ENCODE measurements at places on chromosomes 2 and 18.

DNA sequence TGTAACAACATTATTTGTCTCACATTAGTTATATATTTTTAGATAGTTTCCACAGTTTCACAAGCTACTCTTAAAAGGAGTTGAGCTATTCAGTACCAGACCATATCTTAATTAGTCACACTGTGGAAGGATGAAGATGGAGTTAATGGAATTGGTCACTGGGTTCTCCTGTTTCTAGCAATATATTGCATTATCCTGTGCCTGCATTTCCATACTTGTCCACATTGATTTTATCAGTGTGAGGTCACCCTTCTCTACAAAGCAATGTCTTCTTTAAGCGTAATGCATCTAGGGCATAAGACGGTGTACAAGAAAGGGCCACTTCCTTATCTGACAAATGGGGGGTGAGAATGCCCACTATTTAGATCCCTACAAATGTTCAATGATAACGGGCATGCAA is 216.8 kb upstream of the TANK start:
- DNase-seq = no peak

DNA sequence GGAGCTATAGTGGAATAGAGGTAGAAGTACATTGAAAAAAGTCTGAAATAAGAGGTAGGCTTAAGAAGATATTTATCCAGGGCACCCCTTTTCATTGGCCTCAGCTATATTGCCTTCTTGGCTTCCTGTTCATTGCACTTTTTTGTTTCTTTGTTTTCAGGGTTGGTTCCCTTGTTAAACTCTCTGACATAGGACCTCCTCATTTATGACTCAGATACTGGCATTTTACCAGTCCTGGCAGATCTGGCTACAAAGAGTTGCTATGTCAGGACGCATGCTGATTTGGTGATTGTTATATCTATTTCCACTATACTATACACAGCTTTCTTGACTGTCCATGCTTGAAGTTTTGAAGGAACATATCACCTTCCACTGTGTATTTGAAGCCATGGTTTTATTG is 60.0 kb downstream of the GCA start:
- DNase-seq = no peak

GRCh38 chr2:120438301-120439066 is 92.5 kb downstream of the INHBB start:
- DNase-seq = no peak

GRCh38 chr18:8162802-8163201 is 446.4 kb upstream of the RAB12 start:
- no peak for DNase-seq

DNA sequence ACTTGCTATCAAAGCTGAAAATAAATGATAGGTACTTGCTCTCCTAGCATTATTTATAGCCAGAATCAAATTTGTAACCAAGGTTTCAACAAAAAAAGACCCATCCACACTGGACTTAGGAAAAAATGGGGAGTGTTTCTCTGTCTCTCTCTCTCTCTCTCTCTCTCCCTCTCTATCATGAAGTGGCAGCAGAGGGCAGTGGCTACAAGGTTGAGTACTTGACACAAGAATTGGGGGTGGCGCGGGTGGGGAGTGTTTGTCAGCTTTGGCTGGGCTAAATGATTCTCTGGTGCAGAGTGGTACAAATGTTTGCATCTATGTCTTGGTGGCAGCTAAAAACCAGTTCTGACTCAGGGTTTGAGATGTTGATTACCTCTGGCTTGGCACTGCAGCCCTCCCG is 85.0 kb downstream of the RBM43 start:
- no peak for DNase-seq

DNA sequence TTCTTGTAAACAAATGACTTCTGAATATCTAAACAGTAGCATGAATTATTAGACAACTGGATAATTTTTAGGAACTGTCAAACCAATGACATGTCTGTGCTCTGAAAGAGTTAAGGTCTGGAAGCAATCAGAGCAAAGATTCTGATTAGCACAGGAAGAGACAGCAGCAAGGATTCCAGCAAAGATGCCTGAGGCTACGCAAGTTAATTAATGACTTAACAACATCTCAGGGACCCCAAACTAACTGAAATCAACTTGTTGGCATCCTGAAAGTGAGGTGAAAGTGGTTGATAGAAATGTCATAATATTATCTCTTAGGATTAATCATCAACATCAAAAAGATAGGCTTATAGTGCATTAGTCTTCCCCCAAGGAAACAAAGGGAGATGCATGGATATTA is 123.3 kb upstream of the TMEM200C start:
- DNase-seq = no peak

DNA sequence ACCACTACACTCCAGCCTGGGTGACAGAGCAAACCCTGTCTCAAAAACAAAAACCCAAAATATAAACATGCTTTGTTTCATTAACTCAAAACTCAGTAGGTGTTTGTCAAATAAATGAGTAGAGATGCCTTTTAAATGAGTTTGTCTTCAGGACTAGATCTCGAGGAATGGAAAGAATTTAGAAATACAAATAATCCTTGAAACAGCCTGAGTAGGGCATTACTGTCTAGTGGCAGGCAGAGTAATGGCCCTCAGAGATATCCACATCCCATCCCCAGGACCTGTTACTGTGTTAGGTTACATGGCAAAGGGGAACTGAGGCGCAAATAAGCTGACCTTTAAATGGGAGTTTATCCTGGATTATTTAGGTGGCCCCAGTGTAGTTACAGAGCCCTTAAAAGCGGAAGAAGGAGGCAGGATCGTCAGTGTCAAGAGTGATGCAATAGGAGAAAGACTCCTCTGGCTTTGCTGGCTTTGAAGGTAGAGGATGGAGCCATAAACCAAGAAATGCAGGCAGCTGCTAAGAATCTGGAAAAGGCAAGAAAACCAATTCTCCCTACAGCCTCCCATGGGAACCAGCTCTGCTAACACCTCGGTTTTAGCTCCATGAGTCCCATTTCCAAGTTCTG is 63.0 kb downstream of the CABLES1 start:
- no peak for DNase-seq

DNA sequence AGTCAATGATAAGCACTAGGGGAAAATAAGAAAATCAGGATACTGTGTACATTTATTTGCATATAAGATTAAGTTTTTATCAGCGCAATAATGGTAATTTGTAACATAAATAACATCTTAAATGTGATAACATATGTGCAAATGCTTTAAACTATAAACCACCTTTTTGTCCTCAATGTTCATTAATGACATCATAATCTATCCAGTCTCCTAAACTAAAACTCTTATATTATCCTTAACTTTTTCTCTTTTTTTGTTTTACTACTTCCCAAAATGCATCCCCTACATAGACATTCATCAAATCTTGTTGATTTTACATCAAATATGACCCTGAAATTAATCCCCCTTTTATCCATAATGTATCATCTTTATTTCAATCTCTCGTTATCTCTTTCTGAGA is 3.4 kb upstream of the RAD51AP2 start:
- no peak for DNase-seq

GRCh38 chr2:42984617-42985016 is 192.2 kb upstream of the HAAO start:
- no peak for DNase-seq

- DNase-seq = no peak
Observed at GRCh38 chr2:217404236-217404760, 544.4 kb upstream of the TNP1 start.

- no peak for DNase-seq
Observed at GRCh38 chr2:60552078-60552850, 1.2 kb downstream of the BCL11A start.

- no peak for DNase-seq
Observed at GRCh38 chr2:38454081-38454480, 77.0 kb upstream of the ATL2 start.

GRCh38 chr2:41101281-41101680 is 649.4 kb upstream of the SLC8A1 start:
- no peak for DNase-seq

- no peak for DNase-seq
Observed at GRCh38 chr18:9094307-9095226, 7.9 kb upstream of the NDUFV2 start.

DNA sequence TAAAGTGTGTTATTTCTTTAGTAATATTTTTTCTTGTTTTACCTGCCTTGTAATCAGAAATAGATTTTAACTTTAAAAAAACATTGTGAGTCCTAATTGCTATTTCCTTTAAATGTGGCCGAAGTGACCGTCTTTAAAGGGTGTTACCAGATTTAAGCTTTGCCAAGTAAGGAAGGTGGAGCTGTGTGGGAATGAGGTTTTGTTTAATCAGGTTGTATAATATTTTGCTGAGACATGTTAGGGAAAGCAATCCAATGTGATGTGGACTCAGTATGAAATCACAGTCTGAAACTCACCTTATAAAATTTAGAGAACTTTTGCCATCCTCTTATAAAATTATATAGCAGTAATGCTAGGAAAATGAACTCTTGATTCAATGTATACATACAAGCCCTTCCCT is 32.9 kb upstream of the ITPRID2 start:
- DNase-seq = no peak

DNA sequence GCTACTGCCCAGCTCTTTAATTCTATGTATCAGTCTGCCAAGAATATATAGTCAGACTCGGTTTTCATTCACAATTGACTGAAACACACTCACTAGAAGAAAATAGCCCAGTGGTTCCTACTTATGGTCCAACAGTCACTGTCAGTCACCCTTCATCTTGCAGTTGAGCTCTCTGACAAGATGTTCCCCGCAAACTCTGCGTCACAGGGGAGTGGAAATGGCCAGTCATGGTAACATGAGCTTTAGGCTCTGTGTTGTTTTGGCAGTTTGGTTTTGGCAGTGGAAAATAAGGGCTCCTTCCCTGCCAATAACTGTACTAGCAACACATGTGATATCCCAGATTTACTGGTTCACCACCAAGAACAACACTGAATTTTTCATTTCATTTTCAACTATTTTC is 122.5 kb downstream of the PRPF40A start:
- no peak for DNase-seq

DNA sequence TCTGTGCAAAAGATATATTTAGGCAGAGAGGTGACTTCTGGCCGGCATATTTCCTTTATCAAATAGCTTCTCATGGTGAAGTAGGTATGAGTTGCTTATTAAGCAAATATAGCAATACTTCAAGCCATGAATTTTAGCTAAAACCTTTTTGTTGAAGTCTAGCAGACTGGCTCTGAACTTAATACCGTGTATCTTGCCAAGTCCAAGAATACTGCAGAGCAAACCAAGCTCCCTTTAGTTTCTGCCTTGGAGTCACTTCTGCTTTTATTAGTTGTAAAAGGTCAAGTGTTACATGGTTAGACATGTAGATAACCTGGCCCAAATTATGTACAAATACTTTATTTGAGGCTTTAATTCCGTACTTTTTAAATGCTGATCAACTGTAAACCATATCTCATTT is 627.6 kb upstream of the PKDCC start:
- DNase-seq = no peak

DNA sequence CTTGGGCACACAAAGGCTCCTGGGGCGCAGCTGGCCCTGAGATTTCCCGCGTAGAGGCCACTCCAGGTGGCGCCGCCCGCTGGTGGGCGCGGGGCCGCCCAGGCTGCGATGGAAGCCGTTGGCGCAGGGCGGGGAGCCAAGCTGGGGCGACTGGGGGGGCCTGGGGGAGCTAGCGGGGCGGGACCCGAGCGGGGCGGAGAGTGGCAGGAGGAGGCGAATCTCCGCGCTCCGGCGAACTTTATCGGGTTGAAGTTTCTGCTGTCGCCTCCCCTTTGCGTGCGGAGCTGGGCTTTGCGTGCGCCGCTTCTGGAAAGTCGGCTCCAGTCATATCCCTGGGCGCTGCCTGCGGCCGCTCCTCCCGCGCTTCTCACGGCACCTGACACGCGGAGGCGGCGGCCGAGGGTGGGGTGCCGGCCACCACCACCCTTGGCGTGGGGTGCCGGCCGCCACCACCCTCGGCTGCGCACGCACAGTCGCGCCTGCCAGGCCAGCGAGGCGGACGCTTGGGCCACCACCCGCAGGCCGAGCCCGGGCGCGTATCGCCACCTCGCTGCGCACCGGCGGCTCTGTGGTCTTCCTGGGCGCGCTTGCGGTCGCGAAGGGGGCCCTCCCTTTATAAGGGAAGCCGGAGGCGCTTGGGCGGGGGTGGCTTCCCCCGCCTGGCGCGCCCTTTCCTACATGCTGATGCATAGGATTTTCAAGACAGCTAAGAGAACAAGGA is 919 bp upstream of the CYP1B1 start:
- DNase-seq = no peak

GRCh38 chr18:8607776-8608742 is 1.2 kb upstream of the RAB12 start:
- DNase-seq = no peak

GRCh38 chr2:1394709-1395408 is 18.4 kb upstream of the TPO start:
- no peak for DNase-seq

- no peak for DNase-seq
Observed at GRCh38 chr18:79735071-79735980, 55.7 kb downstream of the CTDP1 start.

DNA sequence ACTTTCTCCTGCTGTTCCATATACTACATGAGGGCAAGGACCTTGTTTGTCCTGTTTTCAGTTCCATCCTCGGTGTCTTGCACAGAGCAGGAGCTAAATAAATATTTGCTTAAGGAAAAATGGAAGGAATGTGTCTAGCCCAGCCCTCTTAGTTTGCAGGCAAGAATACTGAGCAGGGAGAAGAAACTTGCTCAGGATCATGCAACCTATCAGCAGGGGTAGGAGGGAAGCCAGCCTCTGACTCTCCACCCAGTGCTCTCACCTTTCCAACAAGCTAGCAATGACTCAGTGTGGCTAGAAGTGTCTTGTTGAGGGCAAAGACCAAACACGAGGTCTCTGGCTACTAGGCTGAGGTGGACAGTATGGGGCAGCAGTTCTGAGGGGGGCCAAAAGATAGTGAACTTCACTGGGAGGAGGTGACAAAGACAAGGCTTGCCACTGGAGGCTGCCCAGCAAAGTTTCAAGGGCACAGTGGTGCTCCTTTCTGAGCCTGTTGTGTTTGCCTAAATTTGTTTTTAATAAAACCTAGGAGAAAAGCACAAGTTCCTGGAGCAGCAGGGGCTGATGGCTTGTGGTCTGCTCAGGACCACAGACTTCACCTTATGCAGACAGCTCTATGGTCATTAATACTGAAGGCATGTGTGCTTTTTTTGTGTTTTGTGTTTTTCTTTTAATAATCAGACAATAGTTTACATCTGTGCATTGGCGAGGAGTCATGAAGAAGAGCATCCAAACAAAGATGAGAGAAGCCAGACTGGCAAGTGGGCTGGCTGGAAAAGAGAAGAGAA is 49.1 kb upstream of the CTAGE1 start:
- no peak for DNase-seq

DNA sequence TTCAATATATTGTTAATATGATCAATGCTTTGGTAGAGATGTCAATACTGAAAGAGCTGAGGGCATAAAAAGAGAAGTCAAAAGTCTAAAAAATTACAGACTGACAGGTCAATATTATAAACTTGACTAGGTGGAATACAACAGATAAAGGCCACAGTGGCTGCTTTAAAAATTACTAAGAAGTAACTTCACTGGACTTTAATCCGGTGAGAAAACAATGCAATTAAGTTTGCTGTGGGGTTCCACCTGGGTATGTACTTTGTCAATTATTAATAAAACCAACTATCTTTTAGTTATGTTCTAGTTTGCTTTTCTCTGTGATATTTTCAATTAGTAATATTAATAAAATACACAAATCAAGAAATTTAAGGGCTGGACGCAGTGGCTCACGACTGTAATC is 44.7 kb downstream of the RAPH1 start:
- no peak for DNase-seq

GRCh38 chr2:143649226-143649740 is 520.1 kb downstream of the ARHGAP15 start:
- no peak for DNase-seq

- DNase-seq = no peak
Observed at GRCh38 chr2:236960531-236960930, 125.2 kb upstream of the COPS8 start.

Measured in activated naive CD4-positive, alpha-beta T cell (primary cell).